ENCODE measurements at places on chromosomes 2 and 18.

DNA sequence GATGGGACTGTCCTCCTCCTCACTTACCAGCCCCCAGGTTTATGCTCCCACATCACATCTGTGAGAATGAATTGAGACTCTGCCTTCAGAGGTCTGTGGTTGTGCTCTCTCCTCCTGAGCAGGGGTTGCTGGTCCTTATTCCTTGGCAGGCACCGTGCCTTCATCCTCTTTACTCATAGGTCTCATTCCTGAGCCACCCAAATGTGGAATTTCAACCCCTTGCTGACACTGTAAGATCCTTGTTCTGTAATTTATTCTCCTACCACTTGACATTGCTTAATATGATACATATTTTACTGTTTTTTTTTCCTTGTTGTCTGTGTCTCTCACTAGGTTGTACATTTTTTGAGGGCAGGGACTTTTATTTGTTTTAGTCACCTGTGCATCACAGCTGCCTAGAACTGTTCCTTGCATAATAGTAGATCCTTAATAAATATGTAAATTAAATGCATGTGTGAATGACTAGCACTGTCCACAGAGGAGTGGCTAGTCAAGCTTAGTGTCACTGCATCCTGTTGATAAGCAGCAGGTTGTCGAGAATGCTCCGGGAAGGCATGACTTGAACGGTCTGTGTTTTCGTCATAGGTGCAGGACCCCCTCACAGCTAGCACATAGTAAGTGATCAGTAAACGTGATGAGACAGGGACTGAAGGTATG, 180.6 kb downstream of the ZNF407 start:
- DNase-seq = no peak

GRCh38 chr18:48293954-48294898, 115.0 kb downstream of the ZBTB7C start:
- DNase-seq = no peak

- DNase-seq = no peak
Observed at GRCh38 chr2:207275779-207276178, 110.0 kb upstream of the KLF7 start.

DNA sequence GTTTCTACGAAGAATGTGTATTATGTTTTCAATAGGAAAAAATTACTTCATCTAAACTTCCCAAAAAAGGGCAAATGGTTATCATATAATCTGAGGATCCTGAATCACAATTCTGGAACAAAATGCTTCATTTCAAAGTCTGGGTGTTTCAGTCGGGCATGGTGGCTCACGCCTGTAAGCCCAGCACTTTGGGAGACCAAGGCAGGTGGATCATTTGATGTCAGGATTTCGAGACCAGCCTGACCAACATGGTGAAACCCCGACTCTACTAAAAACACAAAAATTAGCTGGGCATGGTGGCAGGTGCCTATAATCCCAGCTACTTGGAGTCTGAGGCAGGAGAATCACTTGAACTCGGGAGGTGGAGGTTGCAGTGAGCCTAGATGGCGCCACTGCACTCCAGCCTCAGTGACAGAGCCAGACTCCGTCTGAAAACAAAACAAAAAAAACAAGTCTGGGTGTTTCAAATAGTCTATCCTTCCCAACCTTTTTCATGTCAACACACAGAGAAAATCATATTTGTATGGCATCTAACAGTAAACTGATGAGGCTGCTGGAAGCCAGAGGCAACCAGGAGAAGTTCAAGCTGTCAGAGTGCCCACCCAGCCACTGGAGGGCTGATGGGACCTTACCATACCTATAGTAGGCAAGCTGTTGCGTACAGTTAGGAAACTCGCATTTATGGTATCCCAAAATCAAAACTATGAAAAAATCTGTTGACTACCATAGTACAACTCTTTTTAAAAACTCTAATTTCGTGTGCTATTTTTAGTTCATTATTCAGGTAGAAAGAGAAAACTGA, 14.6 kb downstream of the NBAS start:
- no peak for DNase-seq

DNA sequence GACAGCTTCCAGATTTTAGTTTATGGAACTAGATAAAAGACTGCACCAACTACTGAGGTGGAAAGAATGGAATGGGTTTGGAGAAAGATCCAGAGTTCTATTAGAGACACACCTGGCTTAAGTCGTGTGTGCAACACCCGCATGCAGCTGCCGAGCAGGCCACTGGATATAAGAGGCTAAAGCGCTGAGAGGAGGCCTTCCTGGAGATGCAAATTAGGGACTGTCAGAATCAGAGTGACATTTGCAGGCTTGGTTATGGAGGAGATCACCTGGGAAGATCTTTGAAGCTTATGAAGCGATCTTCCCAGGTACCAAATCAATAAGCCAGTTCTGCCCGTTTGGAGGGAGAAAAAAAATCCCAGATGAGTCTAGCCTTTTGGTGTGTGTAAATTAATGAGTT, 30.4 kb upstream of the KLHL29 start:
- no peak for DNase-seq

DNA sequence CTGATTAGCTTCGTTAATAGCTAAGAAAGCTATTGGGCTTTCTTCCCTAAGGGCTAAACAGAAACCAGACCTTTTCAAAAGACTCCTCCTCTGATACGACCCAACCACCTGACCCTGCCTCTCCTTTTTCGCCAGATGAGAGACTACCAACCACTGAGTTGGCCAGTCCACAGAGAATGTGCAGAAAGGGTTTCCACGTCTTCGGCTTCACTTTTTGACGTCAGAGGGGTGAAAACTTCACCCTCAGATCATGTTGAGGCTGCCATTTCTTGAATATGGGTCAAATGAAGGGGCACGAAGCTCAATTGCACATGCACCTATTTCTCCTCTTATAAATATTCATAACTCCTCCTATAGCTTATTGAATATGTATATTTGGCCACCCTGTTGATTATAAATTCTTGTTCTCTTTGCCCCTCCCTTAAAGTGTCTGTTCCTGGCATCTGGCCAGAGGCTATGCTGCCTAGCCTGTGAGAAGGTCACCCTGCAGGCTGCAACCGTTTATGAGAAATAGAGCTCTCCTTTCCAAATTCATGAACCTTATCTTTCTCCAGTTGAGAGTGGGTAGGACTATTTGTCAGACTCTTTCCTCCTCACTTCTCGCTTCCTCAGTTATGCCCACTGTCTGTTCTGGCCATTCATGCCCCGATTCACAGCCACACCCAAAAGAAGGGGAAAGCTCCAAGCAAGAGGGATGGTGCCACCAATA, 301.6 kb downstream of the STK39 start:
- no peak for DNase-seq

- peak; percentile 78 for DNase-seq
Observed at GRCh38 chr2:28662044-28662443, 89.6 kb upstream of the PPP1CB start.

- no peak for DNase-seq
Observed at GRCh38 chr18:32450026-32450691, 20.5 kb downstream of the GAREM1 start.

DNA sequence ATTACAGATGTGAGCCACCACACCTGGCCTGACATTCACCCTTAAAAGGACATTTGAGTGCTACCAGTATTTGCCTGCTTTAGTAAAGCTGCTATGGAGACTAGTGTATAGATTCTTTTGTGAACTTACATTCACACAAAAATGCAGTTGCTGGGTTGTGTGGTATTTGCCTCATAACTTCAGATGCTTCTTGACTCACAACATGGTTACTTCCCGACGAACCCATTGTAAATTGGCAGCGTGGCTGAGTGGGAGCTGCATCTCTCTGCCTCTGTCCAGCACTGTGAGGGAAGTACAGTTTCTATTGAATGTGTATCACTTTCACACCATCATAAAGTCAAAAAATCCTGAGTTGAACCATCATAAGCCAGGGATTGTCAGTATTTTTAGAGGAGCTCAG, 56.9 kb downstream of the RRM2 start:
- DNase-seq = no peak

GRCh38 chr18:49845629-49846360, 32.5 kb upstream of the ACAA2 start:
- DNase-seq = no peak

DNA sequence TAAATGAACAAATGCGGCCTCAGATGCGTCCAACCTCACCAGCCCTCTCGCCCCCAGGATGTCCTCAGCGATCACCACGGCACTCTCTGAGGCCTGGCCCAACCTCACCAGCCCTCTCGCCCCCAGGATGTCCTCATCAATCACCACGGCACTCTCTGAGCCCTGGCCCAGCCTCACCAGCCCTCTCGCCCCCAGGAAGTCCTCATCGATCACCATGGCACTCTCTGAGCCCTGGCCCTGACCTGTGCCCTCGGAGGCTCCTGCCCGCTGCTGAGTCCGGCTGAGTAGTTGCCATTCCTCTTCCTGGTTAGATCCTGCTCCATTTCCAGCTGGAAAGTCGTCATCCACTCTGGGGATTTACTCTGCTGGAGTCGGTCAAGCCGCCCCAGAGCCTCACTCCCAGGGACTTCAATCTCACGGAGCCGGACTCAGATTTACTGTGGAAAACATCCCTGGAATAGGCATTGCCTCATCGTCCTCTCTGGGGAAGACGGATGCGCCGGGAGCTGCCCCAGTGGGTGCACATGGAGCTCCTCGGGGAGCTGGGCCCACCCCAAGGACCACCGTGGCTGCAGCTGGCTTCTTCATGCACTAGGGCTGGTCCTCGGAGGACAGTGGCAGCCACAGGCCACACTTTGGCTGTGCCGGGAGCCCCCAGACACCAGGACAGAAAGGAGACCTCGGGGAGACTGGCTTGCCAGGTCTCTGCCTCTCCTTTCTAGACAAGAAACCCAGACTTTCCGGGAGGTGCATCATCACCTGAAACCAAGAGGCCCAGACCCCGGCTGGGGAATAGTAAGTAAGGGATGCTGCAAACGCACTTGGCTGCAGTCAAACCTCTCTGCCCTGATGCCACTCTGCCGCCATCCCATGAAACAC, 230.6 kb downstream of the EIPR1 start:
- no peak for DNase-seq

- DNase-seq = no peak
Observed at GRCh38 chr2:184971546-184972068, 373.3 kb downstream of the ZNF804A start.

GRCh38 chr2:188668017-188668680, 306.0 kb upstream of the COL3A1 start:
- DNase-seq = no peak

GRCh38 chr2:85659324-85659981, 8.5 kb downstream of the SFTPB start:
- no peak for DNase-seq

DNA sequence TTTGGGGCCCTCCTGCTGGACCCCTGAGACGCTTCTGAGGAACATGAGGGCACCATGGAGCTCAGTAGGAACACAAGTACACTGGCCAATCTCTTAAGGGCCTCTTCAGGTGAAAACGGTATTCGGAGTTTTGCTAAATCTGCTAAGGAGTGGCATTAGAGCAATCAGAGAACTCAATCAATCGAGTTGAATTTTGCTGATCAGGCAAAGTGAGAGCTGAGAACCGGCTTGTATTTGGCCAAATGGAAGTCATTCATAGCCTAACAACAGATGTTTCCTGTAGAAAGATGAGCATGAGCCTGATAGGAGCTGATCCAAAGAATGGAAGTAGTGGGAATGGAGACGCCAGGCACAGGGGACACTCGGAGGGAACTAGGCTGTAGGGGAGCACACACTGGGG, 133.7 kb downstream of the DCDC2C start:
- no peak for DNase-seq

GRCh38 chr2:8684878-8685696, 3.2 kb downstream of the ID2 start:
- peak; percentile 62 for DNase-seq

GRCh38 chr2:143524559-143525401, 395.6 kb downstream of the ARHGAP15 start:
- DNase-seq = no peak

DNA sequence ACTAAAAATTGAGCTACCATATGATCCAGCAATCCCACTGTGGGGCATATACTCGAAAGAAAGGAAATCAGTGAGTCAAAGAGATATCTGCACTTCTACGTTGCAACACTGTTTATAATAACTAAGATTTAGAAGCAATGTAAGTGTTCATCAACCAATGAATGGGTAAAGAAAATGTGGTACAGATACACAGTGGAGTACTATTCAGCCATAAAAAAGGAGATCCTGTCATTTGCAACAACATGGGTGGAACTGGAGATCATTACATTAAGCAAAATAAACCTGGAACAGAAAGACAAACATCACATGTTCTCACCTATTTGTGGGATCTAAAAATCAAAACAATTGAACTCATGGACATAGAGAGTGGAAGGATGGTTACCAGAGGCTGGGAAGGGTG, 385.0 kb upstream of the TRIB2 start:
- DNase-seq = no peak

DNA sequence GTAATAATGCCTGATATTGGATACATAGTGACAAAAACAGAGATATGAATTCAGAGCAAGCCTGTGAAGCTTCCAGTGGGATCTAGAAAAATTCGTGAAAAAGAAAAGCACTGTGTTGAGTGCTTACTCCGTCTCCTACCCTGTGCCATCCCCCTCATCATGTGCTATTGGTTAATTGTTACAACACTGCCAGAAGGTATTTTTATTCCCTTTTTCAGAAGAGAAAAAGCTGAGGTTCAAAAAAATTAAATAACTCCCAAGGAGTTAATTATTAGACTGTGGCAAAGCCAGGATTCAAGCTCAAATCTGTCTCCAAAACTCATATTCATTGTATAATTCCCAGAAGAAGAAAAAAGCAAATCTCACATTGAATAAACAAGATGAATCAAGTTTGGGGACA, 735.5 kb upstream of the ACVR2A start:
- no peak for DNase-seq

DNA sequence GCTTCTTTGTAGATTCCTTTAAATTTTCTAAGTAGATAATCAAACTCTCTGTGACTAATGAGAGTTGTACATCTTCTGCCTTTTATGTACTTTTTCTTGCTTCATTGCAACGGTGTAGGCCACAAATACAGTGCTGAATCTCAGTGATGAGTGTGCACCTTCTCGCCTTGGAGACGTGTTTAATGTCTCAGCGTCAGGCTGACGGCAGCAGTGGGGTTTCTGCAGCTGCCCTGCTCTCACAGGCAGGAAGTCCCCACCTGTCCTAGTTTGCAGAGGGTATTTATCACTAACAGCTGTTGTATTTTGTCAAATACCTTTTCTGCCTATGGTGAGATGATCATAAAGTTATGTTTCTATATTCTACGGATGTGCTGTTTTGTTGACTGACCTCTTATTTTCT, 13.3 kb downstream of the AGXT start:
- no peak for DNase-seq

GRCh38 chr2:224997802-224998201, 44.5 kb downstream of the DOCK10 start:
- no peak for DNase-seq

GRCh38 chr2:14082640-14083039, 549.9 kb upstream of the LRATD1 start:
- no peak for DNase-seq

GRCh38 chr18:7812431-7813063, 245.4 kb downstream of the PTPRM start:
- no peak for DNase-seq

DNA sequence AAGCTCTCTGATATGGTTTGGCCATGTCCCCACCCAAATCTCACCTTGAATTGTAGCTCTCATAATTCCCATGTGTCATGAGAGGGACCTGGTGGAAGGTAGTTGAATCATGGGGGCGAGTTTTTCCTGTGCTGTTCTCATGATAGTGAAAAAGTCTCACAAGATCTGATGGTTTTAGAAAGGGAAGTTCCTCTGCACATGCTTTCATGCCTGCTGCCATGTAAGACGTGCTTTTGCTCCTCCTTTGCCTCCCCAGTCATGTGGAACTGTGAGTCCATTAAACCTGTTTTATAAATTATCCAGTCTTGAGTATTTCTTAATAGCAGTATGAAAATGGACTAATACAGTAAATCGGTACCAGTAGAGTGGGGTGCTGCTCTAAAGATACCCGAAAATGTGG, 34.9 kb downstream of the LTBP1 start:
- DNase-seq = no peak
